Stimulated activated CD4-positive, alpha-beta T cell treated with anti-CD3 and anti-CD28 coated beads, Interleukin-15, amount 100 ng/mL, for 24 hours (primary cell): ENCODE measurements at places on chromosomes 7 and 10.

DNA sequence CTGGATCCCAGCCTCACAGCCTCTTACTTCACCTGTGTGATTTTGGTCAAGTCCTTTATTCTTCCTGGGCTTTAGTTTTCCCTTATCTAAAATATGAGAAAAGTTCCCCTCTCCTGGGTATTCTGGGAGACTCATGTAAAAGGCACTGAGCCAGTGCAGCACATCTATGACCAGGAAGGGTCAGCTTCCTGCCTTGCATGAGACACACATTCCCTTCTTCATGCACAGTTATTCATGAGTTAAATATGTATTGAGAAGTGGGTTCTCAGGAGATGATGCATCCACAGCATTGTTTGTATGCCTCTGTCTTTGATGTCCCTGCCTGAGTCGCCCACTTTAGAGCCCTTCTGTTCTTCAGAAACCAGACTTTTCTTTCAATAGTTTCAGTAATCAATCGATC lies 33.3 kb downstream of the EGFR start:
- no peak for DNase-seq

DNA sequence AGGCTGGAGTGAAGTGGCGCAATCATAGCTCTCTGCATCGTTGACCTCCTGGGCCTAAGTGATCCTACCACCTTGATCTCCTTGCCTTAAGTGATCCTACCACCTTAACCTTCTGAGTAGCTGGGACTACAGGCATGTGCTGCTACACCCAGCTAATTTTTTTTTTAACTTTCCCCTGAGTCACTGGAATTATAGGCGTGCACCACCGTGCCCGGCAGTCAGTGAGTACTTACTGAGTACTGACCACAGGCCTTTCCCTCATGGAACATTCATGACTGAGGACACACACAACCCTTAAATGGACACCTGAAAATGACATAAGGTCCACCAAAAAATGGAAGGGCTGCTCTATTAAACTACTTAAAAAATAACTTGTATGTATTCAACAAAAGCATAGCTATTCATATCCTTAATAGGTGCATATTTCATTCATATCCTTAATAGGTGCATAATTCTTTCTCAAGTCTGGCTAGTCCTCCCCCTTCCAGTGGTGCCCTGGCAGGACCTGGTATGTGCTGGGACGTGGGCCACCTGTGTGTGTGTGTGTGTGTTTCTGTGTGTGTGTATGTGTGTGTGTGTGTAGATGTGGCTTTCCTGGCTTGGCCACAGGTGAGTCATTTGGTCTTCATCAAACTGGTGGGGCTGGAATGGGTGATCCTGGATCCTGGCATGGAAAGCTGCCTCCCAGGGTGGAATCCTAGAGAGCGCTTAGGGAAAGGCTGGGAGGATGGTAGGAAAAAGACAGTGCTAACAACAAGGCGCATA lies 3.5 kb downstream of the FAM180A start:
- no peak for DNase-seq

GRCh38 chr10:92822060-92822634 lies 26.2 kb upstream of the EXOC6 start:
- DNase-seq: no peak

DNA sequence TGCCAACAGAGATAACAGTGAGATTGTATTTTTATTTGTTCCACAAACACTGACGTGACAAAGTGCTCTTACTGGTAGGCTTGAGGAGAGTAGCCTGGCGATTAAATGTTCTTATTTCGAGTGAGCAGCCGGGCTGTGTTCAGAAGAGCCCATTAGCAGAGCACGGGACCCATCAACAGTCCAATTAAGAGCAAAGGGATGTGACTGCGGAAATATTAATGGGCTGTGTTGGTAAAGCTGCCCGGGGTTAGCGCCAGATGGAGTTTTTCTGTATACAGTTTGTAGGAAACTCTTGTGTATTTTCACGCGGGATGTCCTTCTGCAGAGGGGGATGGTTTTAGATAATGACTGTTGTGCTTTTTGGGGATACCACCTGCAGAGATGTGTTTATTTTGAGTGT lies 104.3 kb downstream of the KIAA1217 start:
- DNase-seq: no peak

GRCh38 chr10:51876503-51876902 lies 177.1 kb upstream of the CSTF2T start:
- DNase-seq: no peak

- no peak for DNase-seq
Observed at GRCh38 chr10:71063401-71063800, 149.0 kb upstream of the UNC5B start.
